ENCODE measurements at places on chromosomes 2 and 18.

- DNase-seq: no peak
Observed at GRCh38 chr18:48790869-48791635, 159.7 kb downstream of the SMAD7 start.

DNA sequence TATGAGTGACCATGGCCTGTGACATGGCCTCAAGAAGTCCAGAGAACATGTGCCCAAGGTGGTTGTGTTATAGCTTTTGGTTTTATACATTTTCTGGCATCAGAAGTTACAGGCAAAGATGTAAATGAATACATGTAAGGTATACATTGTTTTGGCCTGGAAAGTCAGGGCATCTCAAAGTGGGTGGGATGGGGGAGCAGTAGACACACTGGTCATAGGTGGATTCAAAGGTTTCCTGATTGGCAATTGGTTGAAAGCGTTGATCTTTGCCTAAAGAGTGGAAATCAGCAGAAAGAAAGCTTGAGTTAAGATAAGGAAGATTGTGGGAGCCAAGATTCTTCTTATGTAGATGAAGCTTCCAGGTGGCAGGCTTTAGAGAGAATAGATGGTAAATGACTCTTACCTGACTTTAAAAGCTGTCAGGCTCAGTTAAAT is 62.1 kb upstream of the DYNAP start:
- no peak for DNase-seq

DNA sequence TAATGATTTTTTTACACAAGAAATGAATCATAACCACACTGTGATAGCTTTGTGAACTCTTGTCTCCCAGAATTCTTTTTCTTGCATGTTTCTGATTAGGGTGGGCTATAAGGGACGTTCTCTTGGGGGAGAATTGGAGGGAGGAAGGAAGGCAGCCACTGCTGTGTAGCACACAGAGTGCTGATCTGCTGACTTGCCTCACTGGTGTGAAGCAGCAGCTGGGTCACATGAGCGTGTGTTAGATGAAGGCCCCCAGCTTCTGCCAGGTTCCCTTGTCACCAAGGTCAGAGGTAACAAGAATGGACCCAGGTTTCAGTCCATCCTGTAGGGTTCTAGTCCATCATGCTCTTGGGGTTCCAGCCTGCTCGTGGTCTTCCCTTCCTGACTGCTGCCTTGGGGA is 107.4 kb upstream of the GLI2 start:
- no peak for DNase-seq

DNA sequence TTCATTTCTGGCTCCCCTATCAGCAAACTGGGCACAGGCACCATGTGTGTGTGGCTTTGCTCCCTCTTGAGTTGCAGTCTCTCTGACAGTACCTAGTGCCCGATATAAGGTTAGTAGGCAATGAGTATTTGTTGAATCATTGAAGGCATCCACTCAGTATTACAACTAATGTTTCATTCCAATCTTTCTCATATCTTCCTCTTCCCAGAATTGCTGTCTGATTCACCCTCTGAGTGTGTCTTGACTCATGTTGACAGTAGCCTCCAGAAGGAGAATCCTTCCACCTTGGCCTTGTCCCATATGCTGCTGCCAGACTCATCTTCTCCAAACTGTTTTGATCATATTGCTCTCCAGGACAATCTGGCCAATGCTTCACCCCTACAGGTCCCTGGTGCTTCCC is 202.5 kb downstream of the LRRTM1 start:
- DNase-seq: no peak

GRCh38 chr2:54740333-54740732 is 16.9 kb downstream of the EML6 start:
- no peak for DNase-seq

DNA sequence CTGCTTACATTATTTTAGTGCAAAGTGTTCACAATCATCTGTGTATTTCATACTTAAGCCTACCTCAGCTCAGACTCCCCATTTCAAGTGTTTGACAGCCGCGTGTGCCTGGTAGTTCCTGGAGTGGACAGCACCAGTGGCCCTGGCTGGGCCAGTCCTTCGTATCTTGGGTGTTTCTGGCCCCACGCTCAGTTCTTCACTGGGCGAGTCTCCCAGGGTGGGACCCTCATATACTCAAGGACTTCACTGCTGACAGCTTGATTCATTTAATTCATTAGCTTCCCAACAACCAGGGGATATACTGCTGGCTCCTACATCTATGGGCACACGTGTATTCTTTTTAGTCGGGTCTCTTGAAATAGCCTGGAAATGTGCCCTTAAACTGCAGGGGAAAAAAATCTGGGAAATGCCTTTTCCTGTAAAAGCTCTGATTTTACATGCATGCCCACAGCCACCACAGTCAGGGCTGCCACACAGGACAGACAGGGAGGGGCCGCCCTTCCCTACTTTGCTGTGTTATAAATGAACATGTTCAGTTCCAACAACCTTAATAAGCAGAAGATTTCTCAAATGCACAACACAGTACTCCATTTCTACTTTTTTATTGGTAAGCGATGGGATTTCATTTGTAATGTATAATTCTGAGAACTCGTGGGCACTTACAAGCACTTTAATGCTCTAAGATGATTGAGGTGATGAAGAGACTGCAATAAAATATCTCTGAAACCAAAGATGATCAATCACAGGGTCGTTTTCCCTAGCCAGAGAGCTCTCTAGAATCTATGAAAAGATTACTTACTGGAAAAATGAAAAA is 205.5 kb upstream of the REV1 start:
- DNase-seq: no peak

GRCh38 chr2:173653432-173653805 is 298.7 kb downstream of the CDCA7 start:
- no peak for DNase-seq

DNA sequence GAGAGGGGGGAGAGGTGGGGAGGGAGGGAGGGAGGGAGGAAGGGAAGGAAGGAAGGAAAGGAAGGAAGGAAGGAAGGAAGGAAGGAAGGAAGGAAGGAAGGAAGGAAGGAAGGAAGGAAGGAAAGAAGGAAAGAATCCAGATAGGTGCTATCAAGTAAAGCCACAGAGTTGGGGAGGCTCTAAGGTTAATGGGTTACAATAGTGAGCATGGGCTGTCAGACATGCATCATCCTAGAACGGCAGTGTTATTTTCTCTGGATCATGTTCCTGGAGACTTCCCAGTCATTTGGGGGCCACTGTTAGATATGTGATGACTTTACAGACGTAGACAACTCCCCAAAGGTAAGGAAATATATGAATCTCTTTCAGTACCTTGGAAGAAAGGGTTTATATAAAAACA is 31.1 kb downstream of the CDK15 start:
- DNase-seq: no peak

DNA sequence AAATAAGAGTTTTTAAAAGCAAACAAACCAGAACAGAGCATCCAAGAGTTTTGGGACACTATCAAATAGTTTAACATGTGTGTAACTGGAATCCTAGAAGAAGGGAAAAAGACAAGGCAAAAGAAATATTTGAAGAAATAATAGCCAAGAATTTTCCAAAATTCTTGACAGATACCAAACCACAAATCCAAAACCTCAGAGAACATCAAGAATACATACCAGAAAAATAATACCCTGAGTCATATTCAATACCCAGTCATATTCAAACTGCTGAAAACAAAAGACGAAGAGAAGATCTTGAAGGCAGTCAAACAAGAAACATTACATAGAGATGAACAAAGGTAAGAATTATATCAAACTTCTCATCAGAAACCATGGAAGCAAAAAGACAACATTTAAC is 22.9 kb downstream of the INO80C start:
- no peak for DNase-seq

GRCh38 chr2:113846429-113846828 is 43.5 kb upstream of the ACTR3 start:
- no peak for DNase-seq

DNA sequence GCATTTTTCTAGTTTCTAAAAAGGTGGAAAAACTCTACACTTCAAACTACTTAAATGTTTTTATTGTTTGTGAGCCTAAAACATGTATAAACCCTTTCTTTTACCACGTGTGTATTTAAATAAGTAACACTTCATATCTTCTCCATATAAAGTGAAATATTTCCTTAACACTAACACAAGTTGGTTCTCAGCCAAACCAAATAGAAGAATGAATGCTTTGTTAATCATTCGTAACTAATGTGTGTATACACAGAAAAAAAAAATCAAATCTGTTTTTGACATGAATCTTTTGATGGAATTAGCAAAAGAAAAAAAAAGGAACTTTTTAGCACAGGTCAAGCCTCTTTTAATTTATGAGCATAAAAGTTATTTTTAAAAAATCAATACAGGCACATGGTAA is 89.3 kb downstream of the EHBP1 start:
- DNase-seq: no peak

GRCh38 chr18:13191779-13192178 is 26.8 kb upstream of the LDLRAD4 start:
- DNase-seq: no peak

GRCh38 chr2:46315103-46315890 is 18.1 kb downstream of the EPAS1 start:
- DNase-seq: peak; percentile 91

DNA sequence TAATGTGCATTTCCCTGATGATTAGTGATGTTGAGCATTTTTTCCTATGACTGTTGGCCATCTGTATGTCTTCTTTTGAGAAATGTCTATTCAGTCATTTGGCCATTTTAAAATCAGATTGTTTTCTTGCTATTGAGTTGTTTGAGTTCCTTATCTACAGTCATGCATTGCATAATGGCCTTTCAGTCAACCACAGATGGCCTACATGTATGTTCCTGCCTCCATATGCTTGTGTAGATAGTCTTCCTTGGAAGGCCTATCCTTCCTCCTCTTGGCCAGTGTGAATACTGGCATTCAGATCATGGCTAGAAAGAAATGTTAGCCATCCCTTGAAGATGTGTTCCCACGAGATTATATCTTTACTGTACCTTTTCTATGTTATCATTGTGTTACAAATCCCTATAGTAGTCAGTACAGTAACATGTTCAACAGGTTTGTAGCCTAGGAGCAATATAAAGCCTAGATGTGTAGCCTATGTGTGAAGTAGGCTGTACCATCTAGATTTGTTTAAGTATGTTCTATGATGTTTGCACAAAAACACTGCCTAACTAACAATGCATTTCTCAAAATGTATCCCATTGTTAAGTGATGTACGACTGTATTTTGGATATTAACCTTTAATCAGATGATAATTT is 65.6 kb upstream of the CD302 start:
- peak; percentile 22 for DNase-seq

GRCh38 chr2:231717281-231718171 is 9.2 kb downstream of the PTMA start:
- peak; percentile 42 for DNase-seq

GRCh38 chr18:13696961-13697360 is 29.4 kb downstream of the FAM210A start:
- no peak for DNase-seq

- no peak for DNase-seq
Observed at GRCh38 chr2:56534321-56534720, 350.5 kb downstream of the CCDC85A start.

- DNase-seq: no peak
Observed at GRCh38 chr18:26646901-26647300, 98.5 kb upstream of the KCTD1 start.

- DNase-seq: no peak
Observed at GRCh38 chr18:79796016-79796415, 1.7 kb upstream of the KCNG2 start.

- no peak for DNase-seq
Observed at GRCh38 chr2:27710640-27711430, 47.1 kb downstream of the SLC4A1AP start.

DNA sequence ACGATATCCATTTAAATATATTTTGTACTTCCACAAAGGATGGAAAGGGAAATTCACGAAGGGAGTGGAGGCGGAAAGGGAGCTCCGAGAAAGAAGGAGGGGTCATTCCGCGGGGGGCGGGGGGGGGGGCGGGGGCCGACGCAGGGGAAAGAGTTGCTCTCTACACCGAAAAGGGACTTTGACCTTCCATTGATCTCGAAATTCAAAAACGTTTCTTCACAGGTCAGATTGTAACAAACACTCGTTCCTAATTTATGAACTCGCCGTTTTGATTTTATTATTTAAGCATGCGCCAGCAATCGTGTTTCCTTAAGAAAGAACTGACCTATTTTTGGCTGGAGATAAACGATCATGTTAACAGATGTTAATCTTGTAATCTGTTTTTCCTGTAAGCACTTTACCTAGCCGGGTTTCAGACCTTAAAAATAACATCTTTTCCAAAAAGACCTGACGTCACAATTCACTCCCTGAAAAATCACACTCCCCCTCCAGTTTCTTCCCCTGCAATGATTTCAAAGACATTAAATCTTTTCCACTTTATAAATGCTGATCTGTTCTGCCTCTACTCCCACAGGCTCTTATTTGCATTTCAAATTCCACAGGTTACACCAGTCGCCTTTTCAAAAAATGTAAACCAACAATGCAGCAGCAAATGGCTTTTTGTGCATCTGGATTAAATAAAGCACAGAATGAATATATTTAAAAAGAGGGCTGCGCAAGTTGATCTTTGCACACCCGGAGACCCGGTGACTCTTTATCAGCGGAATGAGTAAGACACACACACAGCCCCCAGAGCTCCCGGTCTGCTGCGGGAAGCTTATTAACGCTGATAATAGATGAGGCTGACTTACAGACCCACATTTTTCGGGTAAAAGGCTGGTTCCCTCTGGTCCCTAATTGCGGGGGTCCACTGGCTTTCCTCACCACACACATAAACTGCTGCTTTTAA is 1.6 kb downstream of the ZNF516 start:
- peak; percentile 80 for DNase-seq

DNA sequence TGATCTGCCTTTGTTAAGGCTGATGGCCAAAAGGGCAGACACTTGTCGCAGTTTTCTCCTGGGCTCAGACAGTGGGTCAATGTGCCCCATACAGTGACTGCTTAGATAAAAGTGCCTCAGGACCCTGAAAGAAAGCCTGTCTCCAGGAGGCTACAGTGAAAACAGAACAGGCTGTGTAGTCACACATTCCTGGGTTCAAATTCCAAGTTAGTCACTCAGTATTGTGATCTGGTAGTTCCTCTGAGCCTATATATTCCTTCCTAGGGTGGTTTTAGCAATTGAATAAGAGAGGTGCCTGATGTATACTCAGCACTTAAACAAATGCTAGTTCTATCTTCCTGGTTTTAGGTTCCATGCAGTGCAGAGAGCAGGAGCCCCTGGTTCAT is 54.4 kb downstream of the RPL37A start:
- DNase-seq: no peak

- DNase-seq: no peak
Observed at GRCh38 chr18:7576685-7577084, 9.6 kb downstream of the PTPRM start.

- no peak for DNase-seq
Observed at GRCh38 chr2:158668001-158668765, 126.9 kb upstream of the DAPL1 start.

All from erythroblast (primary cell).